ENCODE measurements at places on chromosomes 7 and 10.

GRCh38 chr7:108486291-108486966 lies 30.2 kb upstream of the NRCAM start:
- DNase-seq, result no peak

GRCh38 chr7:3897430-3898372 lies 596.6 kb downstream of the SDK1 start:
- DNase-seq, result no peak

DNA sequence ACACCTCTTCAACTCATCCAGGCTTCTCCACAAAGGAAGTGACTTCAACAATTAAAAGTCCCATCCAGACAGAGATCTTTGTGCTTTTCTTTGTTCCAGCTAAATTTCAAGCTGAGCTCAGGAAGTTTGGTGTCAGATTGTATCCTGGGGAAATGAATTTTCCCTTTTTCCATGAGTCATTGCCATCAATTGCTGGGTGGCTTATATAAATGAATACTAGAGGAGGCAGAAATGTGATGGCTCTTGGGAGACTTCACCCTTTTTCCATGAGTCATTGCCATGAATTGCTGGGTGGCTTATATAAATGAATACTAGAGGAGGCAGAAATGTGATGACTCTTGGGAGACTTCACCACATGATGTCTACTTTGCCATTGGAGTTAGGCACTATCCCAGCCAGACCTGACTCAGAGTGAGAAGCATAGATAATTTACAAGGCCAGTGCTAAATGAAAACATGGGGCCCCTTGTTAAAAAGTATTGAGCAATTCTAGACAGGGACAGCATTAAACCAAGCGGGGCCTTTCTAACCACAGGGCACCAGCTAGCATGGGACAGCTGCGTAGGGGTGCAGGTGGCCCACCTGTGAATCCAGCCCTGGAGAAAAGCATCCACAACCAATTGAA lies 339.2 kb upstream of the PODXL start:
- DNase-seq, result no peak

DNA sequence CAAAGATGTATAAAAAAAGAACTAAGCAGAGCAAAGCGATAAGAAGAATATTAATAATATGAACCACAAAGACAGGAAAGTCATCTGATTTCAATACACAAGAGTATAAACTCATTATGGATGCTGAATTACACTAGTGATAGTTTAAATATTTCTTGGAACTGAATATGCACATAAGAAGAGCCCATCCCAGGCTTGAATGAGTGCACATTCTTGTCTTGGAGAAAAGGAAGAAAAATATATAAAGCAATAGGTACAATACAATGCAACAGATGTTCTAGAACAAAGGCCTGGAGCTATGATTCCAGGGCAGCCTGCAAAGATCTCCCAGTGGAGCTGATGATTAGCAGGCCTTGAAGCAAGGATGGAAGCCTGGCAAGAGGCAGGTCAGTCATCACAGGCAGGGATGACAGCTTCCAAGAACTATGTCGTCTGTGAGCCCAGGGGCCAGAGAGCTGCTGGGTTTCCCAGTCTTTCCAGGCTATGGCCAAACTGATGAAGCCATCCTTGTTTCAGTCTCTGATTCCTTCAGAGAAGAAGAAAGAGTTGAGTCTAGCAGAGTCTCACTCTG lies 277.6 kb downstream of the KCNMA1 start:
- DNase-seq, result no peak

DNA sequence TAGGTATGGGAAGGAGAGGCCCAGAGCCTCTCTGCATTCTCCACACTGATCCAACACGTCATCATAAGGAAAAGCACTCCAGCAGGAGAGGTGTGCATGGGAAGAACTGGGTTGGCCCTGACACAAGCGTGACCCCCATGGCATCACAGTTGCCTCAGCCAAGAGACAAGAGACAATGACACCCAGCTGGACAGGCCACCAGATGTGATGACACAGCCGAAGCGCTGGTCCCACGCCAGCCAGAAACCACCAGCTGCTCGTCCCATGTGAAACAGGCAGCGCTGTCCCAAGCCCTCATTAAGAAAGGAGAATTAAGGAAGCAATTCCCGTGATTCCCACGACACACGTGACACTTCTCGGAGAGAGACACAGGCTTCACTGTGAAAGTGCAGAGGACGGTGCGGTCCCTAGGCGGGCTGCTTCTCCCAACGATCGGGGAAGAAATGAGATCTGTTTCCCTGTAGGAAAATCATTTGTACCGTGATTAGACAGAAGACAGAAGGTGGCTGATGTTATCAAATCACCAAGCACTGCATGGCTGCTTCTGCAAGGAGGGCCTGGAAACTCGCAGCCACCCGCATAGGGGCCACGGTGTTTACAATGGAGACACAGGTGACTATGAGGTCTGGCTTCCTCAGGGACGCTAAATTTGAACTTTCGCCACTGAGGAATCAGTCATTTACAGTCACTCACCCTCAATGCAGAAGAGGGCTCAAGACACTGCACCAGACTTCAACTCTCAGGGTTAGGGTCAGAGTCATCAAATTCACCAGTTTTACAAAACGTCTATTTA lies 74.5 kb downstream of the DIP2C start:
- DNase-seq, result no peak

GRCh38 chr7:99386584-99387238 lies 12.2 kb downstream of the ARPC1B start:
- DNase-seq, result no peak

- no peak for DNase-seq
Observed at GRCh38 chr7:91201442-91202113, 62.7 kb upstream of the FZD1 start.

GRCh38 chr7:138919911-138920310 lies 61.3 kb downstream of the KIAA1549 start:
- DNase-seq, result no peak

GRCh38 chr7:90999989-91000979 lies 263.9 kb upstream of the FZD1 start:
- DNase-seq, result no peak

GRCh38 chr10:61125560-61126170 lies 181.7 kb upstream of the RHOBTB1 start:
- DNase-seq, result no peak

Data from NCI-H2081 treated with DMSO at 0.1 percent for 48 hours (cell line).